Activated T-helper 1 cell treated with Interleukin-2 at 50 U/mL for 16 hours (primary cell): ENCODE measurements at places on chromosomes 3 and 15.

DNA sequence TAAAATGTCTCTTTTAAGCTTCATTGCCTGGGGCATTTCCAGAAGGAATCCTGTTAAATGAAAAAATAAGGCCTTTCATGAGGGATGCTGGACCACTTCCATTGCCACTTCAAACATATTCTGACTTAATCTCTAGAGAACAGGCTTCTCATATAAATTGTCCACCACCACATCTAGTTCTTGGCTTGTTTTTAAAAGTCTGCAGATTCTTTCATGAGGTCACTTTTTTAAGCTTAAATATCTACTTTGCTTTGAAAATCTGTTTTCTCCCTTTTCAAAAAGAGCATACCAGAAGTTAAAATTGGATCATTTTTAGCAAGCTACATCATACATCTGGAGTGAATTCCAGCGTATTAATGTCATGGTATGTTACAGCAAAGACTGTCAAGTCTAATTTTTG lies 131.6 kb downstream of the C3orf70 start:
- no peak for DNase-seq

DNA sequence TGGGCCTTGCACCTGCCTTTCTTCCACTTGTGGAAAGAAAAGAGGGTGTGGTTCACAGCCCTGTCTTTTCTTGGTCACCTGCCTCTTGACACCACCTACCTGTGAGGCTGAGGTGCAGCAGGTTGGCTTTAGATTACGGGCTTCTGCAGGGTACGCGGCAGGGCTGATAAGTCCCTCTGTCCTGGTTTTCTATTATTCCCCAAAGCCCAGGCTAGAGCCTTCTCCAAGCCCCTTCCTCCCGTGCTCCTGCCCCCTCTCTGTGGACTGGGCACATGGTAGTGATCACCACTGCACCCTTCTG lies 44.8 kb upstream of the HACD2 start:
- no peak for DNase-seq

- DNase-seq = no peak
Measured at GRCh38 chr15:73993211-73993994, 1.1 kb upstream of the PML start.

- DNase-seq = no peak
Measured at GRCh38 chr3:30428251-30428650, 178.2 kb upstream of the TGFBR2 start.

DNA sequence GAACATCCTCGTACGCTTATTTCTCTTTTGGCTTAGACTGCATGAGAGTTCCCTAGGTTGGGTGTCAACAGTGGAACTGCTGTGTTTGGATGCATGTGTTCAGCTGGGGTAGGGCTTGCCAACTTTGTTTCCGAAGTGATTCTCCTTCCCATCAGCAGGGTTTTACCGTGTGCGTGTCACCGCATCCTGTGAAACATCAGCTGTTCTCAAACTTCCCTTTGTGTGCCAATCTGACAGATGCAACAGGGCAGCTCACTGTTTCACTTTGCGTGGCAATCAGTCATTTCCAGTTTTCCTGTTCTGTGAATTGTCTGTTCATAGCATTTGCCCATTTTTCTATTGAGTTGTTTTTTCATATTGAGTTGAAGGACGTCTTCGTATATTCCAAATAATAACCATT lies 218.8 kb downstream of the VPS13C start:
- no peak for DNase-seq

GRCh38 chr3:141930801-141931200 lies 54.4 kb downstream of the ATP1B3 start:
- no peak for DNase-seq

DNA sequence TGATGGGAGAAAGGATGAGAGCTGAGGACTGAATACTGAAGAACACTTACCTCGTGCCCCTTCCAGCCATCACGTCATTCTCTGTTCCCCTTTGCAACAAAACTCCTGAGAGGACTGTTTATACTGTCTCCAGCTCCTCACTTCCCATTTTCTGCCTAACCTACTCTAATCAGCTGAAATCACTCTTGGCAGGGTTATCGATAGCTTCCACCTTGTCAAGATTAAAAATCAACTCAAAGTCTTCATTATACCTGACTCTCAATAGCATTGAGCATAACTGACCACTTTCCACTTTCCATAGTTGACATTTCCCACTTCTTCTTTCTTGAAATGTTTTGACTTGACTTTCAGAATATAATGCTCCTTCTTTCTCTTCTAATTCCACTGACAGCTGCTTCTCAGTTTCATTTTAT lies 4.3 kb downstream of the BTBD1 start:
- no peak for DNase-seq

- no peak for DNase-seq
Measured at GRCh38 chr15:82951472-82952157, 905 bp downstream of the HOMER2 start.

- DNase-seq = no peak
Measured at GRCh38 chr3:30768046-30768445, 126.4 kb downstream of the GADL1 start.

- no peak for DNase-seq
Measured at GRCh38 chr3:140284372-140284771, 349.4 kb downstream of the CLSTN2 start.

DNA sequence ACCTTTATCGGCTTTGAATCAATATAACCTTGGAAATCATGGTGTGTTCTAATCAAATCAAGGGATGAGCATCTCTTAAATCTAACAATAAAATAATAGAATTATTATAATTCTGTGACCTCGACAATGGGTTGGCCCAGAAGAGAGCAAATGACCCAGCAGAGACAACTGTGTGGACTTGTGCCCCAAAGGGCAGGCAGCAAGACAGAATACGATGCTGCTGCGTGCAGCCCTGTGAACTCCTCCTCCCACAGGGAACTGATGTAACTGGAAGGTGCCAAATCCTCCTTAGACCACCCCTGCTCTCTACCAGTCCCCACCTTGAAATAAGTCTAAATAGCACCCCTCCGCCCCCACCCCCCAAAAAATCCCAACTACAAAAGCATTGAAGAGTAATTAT lies 50.7 kb upstream of the ACAN start:
- no peak for DNase-seq

- no peak for DNase-seq
Measured at GRCh38 chr3:144923046-144923775, 951.6 kb downstream of the DIPK2A start.

- no peak for DNase-seq
Measured at GRCh38 chr15:56056626-56057025, 63.2 kb upstream of the NEDD4 start.

- peak; percentile 4 for DNase-seq
Measured at GRCh38 chr3:177426878-177427495, 229.7 kb upstream of the TBL1XR1 start.

DNA sequence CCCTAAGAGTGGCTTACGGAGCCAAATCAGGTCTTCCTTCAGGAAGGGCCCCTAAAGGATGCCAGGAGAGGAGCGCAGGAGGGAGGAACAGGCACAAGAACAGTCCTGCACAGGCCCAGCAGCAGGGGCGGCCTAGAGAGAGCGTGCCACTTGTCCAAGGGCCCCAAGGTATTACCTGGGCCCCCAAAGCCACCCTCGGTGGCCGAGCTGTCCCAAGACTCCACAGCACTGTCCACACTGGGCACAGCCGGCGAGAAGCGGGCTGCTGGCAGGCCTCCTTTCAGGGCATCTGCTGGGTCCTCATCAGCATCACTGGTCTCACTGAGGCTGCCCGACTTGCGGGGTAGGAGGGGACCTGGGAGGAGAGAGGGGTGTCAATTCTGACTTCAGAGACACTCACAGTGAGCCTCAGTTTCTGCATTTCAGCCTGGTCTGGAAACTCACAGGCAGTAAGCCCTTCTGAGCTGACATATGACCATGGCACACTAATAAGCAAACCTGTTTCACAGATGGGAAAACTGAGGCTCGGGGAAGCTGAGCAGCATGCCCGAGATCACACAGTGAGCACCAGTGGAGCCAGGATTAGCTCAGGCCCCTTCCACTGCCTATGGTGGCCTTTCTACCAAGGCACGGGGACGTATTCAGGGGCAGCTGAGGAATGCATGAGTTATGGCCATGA lies 33.4 kb downstream of the GRIP2 start:
- no peak for DNase-seq

GRCh38 chr15:99148851-99149276 lies 44.0 kb downstream of the SYNM start:
- DNase-seq = no peak

DNA sequence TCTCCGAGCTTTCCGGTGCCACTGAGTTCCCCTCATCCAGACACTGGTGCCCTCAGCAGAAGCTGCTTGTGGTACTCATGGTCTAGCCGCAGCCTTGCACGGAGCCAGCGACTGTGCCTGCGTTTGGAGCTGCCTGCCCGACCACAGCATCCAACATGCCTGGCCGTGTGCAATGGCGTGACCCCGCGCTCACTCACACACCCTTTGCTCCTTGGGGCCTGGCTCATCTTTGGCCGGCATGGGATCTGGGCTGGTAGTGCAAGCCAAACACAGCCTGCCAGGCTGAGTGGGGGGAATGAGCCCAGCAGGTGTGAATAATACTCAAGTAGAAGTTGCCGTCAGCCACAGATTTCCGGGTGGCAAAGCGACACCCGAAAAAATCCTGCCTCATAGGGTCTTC lies 1178.7 kb upstream of the GBE1 start:
- DNase-seq = no peak

DNA sequence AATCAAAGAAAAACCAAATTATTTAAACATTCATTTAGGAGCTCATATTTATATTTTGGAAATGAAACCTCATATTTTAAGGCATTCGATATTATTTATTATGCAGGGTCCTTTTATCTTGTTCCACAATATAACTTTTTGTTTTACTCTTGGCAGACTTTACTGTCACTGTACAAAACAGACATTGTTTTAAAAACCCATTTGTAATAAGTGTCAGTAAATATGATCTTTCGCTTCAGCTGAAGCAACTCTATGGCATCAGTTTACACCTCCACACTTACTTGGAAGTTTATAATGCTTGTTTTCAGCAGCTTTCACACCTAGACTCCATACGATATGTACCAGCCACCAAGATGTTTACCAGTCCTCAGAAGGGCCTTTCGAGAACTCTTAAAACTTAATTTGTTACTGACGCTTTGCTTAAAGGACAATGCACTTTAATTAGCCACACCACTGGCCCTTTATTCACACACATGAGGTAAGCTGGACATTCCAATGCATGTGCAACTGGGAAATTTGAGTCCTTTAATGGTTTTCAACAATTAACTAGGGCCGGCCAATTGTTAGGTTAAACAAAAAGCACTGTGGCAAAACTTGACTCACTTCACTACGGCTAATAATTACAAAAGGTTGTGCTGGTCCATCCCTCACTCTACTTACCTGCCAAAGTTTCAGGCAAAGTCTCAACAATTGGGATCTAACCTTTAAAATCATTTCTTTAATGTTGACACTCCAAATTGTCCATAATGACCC lies 16.7 kb downstream of the WWTR1 start:
- no peak for DNase-seq

DNA sequence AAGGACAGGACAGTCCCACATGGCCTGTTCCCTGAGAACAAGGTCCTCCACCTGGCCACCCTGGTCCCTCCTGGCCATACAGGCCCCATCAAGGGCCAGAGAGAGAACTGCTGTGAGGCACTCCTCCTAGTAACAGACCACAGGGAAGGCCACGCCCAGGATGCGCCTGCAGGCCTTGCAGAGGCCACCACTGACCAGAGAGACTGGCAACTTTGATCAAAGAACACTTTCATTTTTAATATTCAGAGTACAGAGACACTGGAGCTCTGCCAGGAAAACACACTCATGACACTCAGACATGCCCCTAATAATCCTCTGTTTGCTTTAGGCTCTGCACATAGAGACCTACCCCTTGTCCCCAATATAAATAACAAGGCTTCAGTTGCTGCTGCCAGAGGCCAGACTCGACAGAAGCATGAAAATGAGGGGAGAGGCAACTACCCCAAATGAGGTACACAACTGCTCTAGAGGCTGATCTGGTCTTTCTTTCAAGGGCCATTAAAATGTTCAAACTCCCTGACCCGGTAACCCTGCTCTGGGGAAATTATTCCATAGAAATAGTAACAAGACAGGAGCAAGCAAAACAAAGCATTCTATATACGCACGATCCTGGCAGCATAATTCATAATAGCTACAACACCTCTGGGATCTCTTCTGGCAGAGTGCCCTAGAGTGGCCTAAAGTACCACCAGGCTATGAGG lies 44.8 kb downstream of the CCDC12 start:
- DNase-seq = no peak

GRCh38 chr3:62214850-62215249 lies 158.5 kb downstream of the FEZF2 start:
- no peak for DNase-seq

DNA sequence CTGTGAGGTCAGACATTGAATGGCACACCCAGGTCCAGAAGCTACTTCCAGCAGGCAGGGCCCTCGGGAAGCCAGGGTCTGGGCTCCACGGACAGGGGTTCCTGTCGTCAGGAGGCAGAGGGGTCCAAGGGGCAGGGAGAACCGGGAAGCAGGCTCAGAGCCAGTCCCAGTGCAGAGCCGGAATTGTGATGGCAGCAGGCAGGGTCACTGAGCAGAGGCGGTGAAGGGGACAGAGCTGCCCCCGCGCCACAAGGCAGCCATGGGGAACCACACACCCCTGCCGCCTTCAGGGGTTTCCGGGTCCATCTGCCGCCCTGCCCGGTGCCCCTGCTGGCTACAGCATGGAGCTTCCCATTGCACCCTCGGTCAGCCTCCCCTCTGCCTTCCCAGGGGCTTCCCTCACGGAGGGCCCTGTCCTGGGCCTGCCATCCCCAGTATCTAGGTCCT lies 136.9 kb downstream of the NSMCE3 start:
- DNase-seq = no peak

DNA sequence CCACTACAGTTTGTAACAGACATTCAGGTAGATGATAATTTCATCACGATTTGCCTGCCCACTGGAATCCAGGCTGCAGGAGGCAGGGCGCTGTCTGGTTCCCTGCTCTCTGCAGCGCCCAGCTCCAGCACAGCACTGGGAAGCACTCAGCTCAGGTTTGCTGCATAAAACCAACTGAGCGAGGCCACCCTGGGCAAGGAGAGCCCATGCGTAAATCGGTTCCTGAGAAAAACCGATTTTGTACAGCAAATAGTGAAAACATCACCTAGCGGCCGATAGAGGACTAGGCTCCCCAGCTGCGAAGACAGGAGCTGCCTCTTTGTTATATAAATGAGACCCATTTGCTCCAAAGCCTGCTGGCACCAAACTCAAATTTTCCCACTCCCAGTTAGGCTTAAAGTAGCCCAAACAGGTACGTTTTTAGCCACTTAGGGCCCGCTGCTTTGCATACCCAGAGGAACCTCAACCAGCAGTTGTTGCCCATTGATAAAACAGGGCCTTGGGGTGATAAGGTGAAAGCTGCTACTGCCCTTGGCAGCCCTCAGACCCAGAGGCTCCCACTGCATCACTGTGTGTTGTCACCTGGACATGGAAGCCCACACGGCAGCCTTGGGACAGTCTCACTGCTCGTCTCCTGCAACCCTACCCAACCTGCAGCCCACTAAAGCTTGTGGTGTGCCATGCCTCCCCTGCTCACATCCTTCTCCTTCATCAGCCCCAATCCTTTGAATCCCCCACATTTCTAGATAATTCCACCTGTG lies 47.5 kb downstream of the ALDH1L1 start:
- no peak for DNase-seq
